ENCODE measurements at places on chromosomes 6 and 20.

- ATAC-seq: no peak
These were observed 4.9 kb downstream of the NKAIN2 start for GRCh38 chr6:123808556-123808955.

- ATAC-seq: no peak
These were observed 245.2 kb upstream of the MOCS1 start for GRCh38 chr6:40179496-40179895.

- ATAC-seq: no peak
These were observed 192.0 kb upstream of the HS3ST5 start for GRCh38 chr6:114534813-114535212.

DNA sequence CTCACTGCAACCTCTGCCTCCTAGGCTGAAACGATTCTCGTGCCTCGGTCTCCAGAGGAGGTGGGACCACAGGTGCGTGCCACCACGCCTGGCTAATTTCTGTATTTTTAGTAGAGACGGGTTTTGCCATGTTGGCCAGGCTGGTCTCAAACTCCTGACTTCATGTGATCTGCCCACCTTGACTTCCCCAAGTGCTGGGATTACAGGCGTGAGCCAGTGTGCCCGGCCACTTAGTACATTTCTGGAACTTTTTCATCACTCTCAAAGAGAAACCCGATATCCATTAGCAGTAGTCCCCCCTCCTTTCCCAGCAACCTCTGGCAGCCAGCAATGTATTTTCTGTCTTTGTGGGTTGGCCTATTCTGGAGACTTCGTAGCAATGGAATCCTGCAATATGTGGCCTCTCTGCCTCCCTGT, 109.8 kb downstream of the JARID2 start:
- ATAC-seq: no peak

DNA sequence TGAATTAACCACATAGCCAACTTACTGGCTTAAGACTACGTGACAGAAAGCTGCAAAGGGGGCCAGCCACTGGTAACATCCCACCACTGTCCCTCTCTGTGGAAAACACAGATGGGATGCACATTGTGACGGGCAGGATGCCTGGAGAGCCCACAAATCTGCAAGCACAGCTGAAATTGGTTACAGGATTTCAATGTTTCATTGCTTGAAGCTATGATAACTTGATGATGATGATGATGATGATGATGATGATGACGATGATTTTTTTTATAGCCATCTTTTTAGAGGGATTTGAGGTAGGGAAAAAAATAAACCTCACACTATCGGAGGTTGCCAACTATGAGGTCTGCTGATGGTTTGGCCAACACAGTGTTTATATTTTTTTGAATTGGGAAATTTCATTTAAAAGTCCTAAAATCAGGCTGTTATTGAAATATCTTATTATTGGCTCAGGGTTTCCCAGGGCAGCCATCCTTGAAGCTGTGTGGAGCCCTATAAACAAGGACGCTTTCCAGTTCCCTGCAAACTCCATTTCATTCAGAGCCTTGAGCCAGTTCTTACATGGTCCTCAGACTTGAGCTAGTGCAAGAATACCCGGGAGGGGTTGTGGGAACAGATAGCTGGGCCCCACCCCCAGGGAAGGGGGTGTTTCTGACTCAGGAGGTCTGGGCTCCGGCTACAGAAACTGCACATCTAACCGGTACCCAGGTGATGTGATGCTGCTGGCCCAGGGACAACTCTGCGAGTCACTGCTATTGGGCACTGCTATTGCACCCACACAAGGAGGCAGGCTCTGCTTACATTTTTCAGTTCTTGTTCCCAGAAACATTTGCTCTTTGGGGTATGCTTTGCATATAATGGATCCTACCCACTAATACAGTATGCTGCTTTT, 27.1 kb downstream of the BCAS1 start:
- ATAC-seq: no peak
